ENCODE measurements at places on chromosomes 5 and 9. TPM values are rescaled to one million over a fixed set of nuclear protein-coding genes. Genes with fewer than 3 reads are reported as not detected.

Gene SEMA6A
- not detected for total RNA-seq

Gene KIAA0825
- 2.2 TPM for total RNA-seq

Gene GZMA
- 242 TPM for total RNA-seq

Gene SPATA31D4
- total RNA-seq, result not detected

Gene PLAC8L1
- total RNA-seq, result 1.0 TPM

Gene WDR31
- 0.99 TPM for total RNA-seq

Gene PITX1
- not detected for total RNA-seq

Gene HARS2
- 38.7 TPM for total RNA-seq

Gene SPATA6L
- 0.72 TPM for total RNA-seq

Gene ZNF367
- 26.0 TPM for total RNA-seq

Gene OSTF1
- total RNA-seq, result 108 TPM

Gene MORN5
- not detected for total RNA-seq

Gene IFNA13
- total RNA-seq, result not detected

Gene GRAMD2B
- total RNA-seq, result 5.2 TPM

Gene PAX5
- total RNA-seq, result 1.1 TPM

Gene FYB1
- total RNA-seq, result 358 TPM

Measured in activated naive CD8-positive, alpha-beta T cell treated with anti-CD3 and anti-CD28 coated beads, Interleukin-2, amount 10 ng/mL, durations not matched to agents 7 days and 5 days (primary cell).